Calu3 (cell line): ENCODE measurements at places on chromosomes 2 and 18. TPM values are rescaled to one million over a fixed set of nuclear protein-coding genes. Genes with fewer than 3 reads are reported as not detected.

Gene SLC11A1
- total RNA-seq: 0.12 TPM in 1 of 2 replicates, not detected in the other

Gene MAP3K20
- 37.0 and 47.9 TPM in 2 replicates for total RNA-seq

GRCh38 chr18:45722899-45723298 is 1.1 kb upstream of the SLC14A1 start:
- no peak overlapping the region for H3K27ac ChIP-seq
- peak; percentile 92 for DNase-seq
- H3K36me3 ChIP-seq: no peaks in the 10 kb centered on the region
- H3K4me3 ChIP-seq: no peak overlapping the region

DNA sequence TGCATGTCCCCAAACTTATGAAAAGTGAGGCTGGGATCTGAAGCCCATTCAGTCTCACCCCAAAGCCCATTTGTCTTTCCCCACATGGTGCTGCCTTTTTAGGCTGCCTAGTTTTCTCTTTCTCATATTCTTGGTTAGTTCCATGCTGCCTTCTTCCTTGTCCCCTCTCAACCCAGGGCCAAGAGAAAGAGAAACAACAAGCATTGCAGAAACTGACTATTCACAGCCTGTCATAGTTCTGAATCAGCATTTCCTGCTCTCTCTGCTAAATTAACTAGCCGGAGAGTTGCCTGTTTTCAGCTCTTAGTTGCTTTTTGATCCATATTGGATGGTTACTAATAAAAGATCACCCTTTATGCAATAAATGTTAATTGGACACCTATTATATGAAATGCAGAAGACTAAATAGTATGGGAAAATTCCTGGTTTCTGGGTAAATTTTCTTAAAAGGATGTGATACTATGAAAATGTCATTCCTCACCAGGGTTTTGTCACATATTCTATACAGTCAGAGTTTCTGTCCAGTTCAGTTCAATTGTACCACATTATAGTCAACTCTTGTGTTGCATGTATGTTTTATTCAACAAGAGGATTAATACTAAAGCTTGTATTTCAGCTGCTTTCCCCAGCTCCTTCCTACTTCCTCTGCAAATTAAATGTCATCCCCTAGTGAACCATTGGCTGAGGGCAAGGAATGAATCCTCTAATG is 246.5 kb downstream of the GALR1 start:
- no peaks in the 10 kb centered on the region for H3K4me1 ChIP-seq
- H3K4me3 ChIP-seq: no peak overlapping the region
- peaks cover 13% of the 10 kb centered on the region for H3K27me3 ChIP-seq
- no peak for DNase-seq

Gene REG3A
- not detected in 2 replicates for total RNA-seq

DNA sequence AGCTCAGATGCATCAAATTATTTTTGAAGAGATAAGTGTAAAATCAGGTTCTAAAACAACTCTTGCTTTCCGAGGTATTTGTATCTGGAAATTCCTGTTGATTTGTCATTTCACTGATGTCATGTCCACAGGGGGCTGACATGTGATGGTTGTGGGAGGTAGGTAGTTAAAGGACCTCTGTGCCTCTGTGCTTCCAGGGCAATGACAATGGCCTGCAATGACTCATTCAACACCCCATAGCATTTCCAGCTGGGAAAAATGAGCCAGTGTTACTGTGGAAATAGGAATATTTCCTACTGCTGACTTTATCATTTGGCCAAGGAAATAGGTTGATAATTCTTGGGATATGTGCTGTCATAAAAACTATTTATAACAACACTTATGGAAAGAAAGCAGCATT is 86.2 kb upstream of the CCDC195 start:
- no peak overlapping the region for H3K4me3 ChIP-seq
- no peaks in the 10 kb centered on the region for H3K36me3 ChIP-seq
- peaks cover 7% of the 10 kb centered on the region for H3K4me1 ChIP-seq

GRCh38 chr2:110858135-110858725 is 125.9 kb downstream of the ACOXL start:
- peaks cover 71% of the 10 kb centered on the region for H3K27me3 ChIP-seq
- H3K36me3 ChIP-seq: no peaks in the 10 kb centered on the region
- H3K27ac ChIP-seq: no peak overlapping the region
- DNase-seq: no peak
- H3K4me3 ChIP-seq: no peak overlapping the region
- no peaks in the 10 kb centered on the region for H3K4me1 ChIP-seq

- DNase-seq: no peak
- peaks cover 14% of the 10 kb centered on the region for H3K36me3 ChIP-seq
- H3K27me3 ChIP-seq: no peaks in the 10 kb centered on the region
- H3K4me1 ChIP-seq: peaks cover 10% of the 10 kb centered on the region
These were observed 474 bp upstream of the CERKL start for GRCh38 chr2:181657379-181657778.

DNA sequence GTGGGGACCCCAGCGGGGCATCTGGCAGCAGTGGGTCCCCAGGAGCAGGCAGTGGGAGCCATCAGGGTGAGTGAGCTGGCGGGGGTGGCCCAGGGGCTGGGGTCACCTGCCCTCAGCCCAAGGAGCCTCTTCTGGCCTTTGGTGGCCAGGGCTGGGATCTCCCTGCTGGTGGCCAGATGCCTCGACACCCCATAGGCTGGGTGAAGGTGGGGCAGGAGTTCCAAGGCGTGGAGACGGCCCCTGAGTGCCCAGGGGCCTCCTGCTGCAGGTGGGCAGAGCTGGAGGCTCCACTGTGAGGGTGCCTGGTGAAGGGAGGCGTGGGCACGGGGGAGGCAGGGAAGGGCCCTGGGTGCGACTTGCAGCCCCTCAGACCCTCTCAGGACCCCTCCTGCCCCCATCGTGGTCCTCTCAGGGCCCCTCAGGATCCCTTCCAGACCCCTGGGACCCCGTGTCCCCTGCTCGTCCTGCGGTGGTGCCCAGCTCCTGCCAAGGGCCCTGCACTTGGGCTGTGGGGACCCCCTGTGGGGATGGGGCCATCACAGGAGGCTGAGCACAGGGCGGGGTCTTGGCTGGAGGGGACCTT is 5.0 kb upstream of the GPR35 start:
- no peak overlapping the region for H3K4me3 ChIP-seq
- H3K27me3 ChIP-seq: no peaks in the 10 kb centered on the region
- H3K4me1 ChIP-seq: no peaks in the 10 kb centered on the region
- DNase-seq: no peak

DNA sequence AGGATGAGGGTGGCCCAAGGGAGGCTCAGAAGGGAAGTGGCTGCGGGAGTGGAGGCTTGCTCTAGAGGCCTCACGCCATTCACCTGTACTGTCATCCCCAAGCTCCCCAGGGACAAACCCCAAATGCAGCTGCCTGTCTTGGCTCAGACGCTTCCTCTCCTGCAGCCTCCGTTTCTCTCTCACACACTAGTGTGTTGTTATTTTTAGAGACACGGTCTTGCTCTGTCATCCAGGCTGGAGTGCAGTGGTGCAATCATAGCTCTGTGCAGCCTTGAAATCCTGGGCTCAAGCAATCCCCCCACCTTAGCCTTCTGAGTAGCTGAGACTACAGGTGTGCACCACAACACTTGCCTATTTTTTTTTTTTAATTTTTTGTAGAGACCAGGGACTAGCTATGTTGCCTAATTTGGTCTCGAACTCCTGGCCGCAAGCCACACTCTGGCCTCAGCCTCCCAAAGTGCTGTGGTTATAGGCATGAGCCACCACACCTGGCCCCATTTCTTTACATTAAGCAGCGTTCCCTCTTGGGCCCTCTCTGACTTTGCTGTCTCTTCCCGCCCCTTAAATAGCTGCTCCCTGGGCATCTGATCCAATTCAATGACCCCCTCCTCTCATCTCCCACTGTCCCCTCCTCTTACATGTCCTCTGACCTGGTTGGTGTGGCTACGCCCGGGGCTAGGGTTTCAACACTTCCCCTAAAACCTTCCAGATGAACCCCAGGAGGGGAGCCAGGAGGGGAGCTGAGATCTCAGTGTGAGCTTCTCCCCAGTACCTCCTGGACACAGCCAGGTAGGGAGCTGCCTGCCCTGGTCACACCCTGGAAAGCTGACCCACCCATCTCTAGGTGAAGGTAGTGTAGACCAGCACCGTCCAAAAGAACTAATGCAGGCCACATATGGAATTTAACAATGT is 24.0 kb upstream of the LOXHD1 start:
- no peaks in the 10 kb centered on the region for H3K36me3 ChIP-seq
- H3K27ac ChIP-seq: no peak overlapping the region
- no peak for DNase-seq
- H3K4me3 ChIP-seq: no peak overlapping the region
- peaks cover 94% of the 10 kb centered on the region for H3K27me3 ChIP-seq

DNA sequence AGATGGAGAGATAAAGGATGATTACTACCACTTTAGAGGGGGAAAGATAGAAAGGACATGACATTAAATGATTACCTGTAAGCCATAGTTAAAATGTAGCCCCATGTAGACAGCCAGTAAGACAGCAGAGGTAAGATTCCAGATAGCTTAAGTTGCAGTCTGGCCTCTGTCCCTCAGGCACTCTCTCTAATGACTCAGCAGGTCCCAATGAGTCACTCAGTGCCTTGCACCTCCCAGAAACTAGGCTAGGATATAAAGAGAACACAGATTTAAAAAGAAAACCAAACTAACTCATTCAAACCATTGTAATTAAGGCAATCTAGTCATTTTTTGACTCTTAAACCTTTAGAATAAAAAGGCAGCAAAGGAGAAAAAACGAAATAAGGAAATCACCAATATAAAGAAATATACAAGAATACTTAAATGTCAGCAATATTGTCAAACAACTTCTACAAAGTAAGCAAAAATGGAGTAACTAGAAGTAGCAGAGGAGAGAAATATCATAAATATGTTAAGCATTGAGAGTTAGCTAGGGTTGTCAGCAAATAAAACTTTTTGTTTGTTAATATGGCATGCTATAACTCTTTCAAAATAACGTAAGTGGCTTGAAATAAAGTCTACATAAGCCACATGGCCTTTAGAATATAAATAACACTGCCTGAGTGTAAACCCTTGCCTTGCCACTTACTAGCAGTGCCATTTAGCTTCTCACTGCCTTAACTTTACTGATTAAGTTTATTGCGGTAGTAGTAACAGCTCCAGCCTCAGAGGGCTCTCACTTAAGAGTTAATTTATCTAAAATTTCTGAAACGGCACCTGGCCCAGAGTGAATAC is 48.5 kb downstream of the SOCS6 start:
- H3K4me1 ChIP-seq: peaks cover 25% of the 10 kb centered on the region
- peak overlapping the region; percentile 90 for H3K27ac ChIP-seq
- H3K4me3 ChIP-seq: peak overlapping the region; percentile 8
- DNase-seq: peak; percentile 63

DNA sequence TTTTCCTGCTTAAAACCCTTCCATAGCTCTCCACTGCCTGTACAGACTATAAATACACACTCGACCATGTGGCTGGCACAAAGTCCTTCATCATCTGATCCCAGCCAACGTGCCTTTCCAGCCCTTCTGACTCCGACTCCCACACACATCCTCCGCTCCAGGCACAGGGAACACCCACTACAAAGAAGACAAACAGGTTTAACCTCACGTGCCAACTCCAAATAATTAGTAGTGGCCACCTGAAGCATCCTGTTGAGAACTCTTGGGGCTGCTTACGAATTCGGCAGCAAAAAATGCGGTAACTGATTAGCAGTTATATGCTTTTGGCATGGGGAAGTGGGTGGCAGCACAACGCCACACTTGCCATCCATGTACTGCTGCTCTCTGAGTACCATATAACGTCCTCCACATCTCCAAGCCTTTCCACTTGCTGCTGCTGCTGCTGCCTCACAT is 12.1 kb downstream of the SPIRE1 start:
- peak overlapping the region; percentile 61 for H3K27ac ChIP-seq
- H3K4me1 ChIP-seq: peaks cover 41% of the 10 kb centered on the region
- H3K36me3 ChIP-seq: peaks cover 30% of the 10 kb centered on the region
- no peaks in the 10 kb centered on the region for H3K27me3 ChIP-seq

DNA sequence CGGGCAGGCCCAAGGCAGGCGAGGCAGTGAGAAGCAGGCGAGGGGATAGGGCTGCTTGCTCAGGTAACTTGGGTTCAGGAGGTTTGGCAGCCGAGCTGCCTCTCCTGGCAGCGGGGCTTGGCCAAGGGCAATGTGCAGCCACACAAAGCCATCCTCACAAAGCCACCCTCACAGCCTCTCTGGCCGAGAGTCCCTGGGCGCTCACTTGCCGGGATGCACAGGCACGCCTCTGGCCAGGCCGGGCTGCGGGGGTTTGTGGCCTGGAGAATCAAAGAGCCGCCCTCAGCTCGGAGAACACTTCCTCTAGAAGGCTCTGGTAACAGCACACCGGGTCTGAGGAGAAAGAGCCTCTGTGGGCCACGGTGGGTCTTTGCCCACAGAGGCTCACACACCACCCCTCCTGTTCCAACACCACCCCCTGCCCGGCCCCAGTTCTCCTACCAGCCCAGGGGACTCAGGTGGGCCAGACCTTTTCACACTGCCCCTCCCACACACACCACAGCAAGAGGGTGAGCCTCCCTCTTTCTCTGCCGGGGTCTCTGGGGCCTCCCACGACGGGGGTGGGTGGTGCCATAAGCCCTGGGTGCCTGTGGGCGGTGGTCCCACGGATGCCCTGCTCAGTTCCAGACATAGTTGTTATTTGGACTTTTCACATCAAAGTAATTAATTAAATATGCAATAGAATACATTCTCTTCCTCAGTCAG is 186.9 kb downstream of the ZFP36L2 start:
- H3K4me3 ChIP-seq: no peak overlapping the region
- no peak for DNase-seq
- H3K4me1 ChIP-seq: peaks cover 10% of the 10 kb centered on the region
- no peaks in the 10 kb centered on the region for H3K36me3 ChIP-seq
- no peaks in the 10 kb centered on the region for H3K27me3 ChIP-seq

DNA sequence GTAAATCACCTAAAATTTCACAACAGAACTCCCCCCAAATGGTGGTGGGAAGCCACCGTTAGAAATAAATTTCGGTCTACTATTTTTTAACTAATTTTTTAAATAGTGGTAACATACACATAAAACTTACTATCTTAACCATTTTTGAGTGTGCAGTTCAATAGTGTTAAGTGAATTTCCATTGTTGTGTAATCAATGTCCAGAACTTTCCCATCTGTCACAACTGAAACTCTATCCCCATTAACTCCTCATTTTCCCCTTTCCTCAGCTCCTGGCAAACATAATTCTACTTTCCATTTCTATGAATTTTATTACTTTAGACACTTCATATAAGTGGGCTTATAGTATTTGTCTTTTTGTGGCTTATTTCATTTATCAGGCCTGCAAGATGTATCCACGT is 34.1 kb upstream of the HNMT start:
- no peak for DNase-seq
- H3K27me3 ChIP-seq: no peaks in the 10 kb centered on the region

DNA sequence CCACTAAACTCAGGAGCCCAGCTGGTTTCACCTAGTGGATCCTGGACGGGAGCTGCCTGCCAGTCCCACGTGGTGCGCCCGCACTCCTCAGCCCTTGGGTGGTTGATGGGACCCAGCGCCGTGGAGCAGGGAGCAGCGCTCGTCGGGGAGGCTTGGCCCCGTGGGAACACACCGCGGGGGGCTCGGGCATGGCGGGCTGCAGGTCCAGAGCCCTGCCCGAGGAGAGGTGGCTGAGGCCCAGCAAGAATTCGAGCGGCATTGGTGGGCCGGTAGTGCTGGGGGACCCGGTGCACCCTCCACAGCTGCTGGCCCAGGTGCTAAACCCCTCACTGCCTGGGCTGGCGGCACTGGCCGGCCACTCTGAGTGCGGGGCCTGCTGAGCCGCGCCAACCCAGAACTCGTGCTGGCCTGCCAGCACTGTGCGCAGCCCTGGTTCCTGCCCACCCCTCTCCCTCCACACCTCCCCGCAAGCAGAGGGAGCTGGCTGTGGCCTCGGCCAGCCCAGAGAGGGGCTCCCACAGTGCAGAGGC is 137.3 kb downstream of the TRIB2 start:
- H3K4me1 ChIP-seq: peaks cover 9% of the 10 kb centered on the region
- no peaks in the 10 kb centered on the region for H3K36me3 ChIP-seq
- no peak overlapping the region for H3K4me3 ChIP-seq
- no peaks in the 10 kb centered on the region for H3K27me3 ChIP-seq
- no peak for DNase-seq
